Esophagus squamous epithelium (tissue), 5 donors: ENCODE measurements at places on chromosomes 6 and 20.

GRCh38 chr6:140382355-140382754, 1007.9 kb upstream of the CITED2 start:
- no peak for DNase-seq

DNA sequence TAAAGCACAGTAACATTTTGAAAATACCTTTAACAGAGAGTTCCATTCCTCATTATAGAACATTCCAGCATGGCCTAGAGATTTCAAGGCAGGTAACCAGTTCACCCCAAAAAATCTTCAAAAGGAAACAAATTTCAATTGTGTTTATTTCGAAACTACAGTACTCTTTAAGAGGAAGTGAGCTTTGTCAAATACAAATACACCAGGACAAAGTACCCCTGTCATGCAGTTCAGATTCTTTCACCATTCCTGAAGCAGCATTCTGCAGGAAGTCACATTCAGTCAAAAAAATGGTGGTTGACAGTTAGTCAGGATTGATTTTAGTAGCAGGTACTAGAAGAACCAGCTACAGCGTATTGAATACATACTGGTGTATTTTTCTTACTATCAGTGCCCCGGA, 89.6 kb upstream of the RIN2 start:
- no peak for DNase-seq

DNA sequence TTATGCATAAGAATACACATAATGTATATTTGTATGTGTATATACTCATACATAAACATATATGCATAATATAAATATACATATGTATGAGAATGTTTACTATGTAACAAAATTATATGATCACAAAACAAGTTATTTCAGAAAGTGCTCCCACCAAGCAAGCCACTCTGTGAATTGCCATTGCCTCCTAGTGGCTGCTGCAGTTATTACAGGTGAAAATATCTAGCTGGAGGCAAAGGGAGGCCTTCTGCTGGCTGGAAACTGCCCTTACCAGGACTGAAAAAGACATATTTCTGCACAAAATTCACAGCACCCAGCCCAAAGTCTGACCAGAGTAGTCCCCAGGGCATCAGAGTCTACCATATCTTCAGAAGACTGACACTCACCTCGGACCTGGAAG, 14.4 kb upstream of the ADAM33 start:
- no peak for DNase-seq

GRCh38 chr20:22794200-22794599, 209.8 kb upstream of the FOXA2 start:
- DNase-seq, result no peak

DNA sequence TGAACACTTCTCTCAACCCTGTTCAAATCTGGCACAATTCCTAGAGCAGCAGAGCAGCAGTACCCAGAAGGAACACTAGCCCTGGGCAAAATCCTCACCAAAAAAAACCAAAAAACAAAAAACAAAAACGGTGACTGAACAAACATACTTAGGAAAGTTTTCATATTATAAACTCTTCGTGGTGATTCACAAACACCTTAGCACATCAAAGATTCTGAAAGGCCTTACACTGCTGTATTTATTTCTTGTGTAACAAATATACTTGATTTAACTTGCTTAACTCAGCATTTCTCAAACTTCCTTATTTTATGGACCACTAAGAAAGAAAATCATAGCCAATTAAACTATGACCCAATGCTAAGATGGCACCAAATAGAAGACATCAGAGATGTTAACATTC, 57.8 kb upstream of the RREB1 start:
- DNase-seq, result no peak

- no peak for DNase-seq
Observed at GRCh38 chr6:168441434-168442391, 729 bp downstream of the SMOC2 start.

GRCh38 chr6:14058029-14058695, 59.4 kb upstream of the CD83 start:
- DNase-seq, result no peak

GRCh38 chr20:53915446-53916172, 154.8 kb downstream of the BCAS1 start:
- DNase-seq, result peak; percentile 72

DNA sequence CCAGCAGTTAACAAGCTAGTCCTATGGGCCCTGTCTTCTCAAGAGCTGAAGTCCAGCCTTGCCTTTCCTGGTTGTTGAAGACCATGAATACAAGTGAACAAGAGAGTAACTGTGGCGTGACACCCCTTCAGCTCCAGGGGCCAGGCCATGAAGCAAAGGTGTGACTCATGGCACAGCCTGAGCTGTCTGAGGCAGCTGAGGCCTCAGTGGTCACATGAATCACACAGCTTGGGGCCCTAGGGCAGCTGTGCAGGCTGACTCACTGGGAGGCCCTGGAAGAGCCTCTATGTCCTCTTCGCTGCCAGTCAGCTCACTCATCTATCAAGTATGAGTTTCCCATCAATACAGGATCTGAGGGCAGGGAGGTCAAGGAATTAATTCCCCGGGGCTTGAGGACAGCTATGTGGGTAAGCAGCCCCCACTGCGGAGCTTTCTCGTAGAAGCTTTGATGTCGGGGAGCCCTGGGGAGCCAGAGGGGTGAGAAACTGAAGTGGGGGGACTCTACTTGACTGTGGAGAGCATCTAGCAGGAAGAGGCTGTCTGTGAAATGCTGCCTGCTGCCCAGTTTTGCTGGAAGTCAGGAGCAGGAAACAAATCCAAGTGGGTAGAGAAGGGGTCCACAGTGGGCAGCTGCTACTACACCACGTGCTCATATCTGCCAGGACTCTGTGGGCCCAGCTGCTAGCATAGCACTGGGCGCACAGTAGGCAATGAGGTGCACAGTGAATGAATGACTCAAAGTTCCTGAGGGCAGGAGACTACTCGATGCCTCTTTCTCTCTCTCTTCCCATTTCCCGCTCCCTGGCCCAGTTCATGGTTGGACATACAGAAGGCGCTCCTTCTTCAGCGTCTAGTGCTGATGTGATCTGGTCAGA, 13.7 kb upstream of the FAM83C start:
- peak; percentile 17 for DNase-seq

- DNase-seq, result no peak
Observed at GRCh38 chr20:19889011-19889953, 127.9 kb upstream of the NAA20 start.

DNA sequence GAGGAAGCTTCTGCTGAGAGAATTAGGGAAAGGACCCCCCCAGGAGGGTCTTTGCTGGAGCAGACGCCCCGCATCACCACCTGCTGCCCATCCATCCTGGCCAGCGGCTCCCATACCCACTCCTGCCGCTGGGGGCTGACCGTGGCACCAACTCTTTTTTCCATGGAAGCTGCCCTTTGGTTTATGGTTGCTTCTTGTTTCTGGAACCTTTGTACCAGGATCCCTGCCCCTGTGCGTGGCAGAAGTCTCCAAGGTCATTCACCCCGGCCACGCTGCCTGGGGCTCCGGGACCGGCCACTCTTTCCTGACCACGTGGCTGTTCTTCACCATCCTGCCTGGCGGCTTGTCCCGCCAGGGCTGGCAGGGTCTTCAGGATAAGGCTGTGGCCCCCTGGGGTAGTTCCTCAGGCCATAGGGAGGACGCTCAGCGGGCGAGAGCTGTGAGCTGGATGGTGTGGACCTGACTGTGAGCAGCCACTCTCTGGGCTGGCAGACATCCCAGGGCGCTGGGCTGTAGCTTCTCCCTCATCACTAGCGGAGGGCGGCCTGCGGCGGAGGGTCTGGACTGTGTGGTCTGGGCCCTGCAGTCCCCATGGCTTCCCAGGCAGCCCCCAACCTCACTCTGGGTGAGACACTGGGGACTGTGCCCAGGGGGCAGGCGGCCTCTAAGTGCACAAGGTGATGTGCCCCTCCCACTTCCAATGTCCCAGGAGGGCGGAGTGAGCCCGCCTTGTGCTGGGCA, 22.8 kb upstream of the RBBP8NL start:
- no peak for DNase-seq

GRCh38 chr20:20614391-20614790, 98.1 kb downstream of the RALGAPA2 start:
- DNase-seq, result no peak

DNA sequence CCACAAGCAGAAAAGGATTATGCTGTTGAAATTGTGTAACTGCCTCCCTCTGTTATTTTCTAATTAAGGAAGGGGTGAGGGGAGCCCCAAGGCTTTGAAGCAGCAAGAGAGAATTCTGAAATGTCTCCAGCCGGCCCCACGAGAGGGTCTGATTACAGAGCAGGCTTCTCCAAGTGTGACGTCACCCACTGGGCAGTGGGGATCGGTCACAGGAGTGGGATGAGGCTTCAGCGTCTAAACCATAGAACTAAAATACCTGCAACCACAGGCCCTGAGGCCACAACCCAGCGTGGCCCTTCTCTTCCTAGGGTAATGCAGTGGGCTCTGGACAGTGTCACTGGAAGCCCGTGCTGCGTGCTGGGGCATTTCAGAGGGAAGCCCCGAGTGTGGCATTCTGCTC, 38.6 kb upstream of the APCDD1L start:
- DNase-seq, result no peak

- no peak for DNase-seq
Observed at GRCh38 chr20:36235892-36236785, at the start of gene AAR2. TSS of gene AAR2 (plus strand) at chr20:36236478. CDS start at chr20:36239869, 3,391 bp downstream.

- DNase-seq, result no peak
Observed at GRCh38 chr20:48002517-48002970, 217.3 kb upstream of the SULF2 start.
